ENCODE measurements at places on chromosomes 2 and 18.

DNA sequence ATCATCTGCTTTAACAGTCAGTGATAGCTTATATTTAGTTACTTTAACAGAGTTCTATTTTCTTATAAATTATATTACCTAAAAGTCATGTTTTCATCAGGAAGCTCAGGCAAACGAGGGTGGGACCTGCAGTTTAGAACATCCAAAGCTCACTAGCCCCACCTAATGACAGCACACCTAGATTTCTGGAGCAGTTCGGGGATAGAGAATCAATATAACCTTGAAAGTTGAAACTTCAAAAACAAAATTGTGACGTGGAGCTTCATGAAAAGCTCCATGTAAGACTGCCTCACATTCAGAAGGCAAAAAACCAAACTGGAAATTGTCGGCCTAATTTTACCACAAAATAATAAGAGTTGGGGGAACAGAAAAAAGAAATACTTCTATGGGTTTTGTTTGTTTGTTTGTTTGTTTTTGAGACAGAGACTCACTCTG lies 185.9 kb upstream of the CCDC150 start:
- peak; percentile 6 for DNase-seq

DNA sequence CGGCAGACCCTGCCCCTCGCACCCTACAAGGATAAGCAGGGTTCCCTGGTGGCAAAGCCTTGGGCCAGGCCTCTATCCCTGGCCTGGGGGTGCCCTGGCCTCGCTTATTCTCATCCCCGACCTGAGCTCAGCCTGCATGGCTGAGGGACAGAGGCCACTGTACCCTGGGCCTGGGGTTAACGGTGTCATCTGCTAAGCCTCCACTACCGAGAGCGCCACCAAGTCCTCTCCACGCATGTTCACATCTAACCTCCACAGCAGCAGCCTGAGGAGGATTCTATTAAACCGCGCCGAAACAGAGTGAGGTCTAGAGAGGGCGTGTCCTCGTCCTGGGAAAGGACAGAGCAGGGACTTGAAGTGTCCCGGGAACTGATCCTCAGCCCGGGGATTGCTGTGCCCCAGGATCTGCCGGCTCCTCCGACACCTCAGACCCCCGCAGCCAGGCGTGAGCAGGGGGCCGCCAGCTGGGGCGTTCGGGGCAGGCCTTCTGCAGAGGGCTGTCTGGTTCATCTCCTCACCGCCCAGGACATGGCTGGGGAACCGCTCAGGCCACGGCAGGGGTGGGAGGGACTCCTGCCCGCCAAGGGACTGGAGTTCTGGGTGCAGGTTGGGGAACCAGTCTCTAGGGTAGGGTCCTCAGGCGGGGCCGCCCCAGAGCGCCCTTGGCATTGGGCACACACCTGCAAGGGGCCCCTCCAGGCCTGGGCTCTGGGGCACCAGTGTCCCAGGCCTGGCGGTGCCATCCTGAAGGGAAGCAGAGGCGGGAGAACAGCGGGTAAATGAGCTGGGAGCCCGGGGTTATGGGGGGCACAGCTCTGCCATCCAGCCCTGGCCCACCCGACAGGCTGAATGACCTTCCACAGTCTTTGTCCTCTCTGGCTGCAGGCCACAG lies 68.0 kb upstream of the SMAD7 start:
- DNase-seq, result no peak

GRCh38 chr2:216659276-216659675 lies 26.1 kb downstream of the IGFBP2 start:
- no peak for DNase-seq

GRCh38 chr2:65329525-65329924 lies 101.9 kb downstream of the ACTR2 start:
- DNase-seq, result no peak

GRCh38 chr18:46506974-46507586 lies 149.9 kb downstream of the LOXHD1 start:
- no peak for DNase-seq
